ENCODE measurements at places on chromosomes 5 and 9. TPM values are rescaled to one million over a fixed set of nuclear protein-coding genes. Genes with fewer than 3 reads are reported as not detected.

Gene LHX2
- not detected for total RNA-seq

Gene FYB1
- not detected for total RNA-seq

GRCh38 chr5:96447949-96448348 is 14.9 kb upstream of the PCSK1 start:
- DNase-seq: no peak

Gene CNTLN
- 3.8 TPM for total RNA-seq

DNA sequence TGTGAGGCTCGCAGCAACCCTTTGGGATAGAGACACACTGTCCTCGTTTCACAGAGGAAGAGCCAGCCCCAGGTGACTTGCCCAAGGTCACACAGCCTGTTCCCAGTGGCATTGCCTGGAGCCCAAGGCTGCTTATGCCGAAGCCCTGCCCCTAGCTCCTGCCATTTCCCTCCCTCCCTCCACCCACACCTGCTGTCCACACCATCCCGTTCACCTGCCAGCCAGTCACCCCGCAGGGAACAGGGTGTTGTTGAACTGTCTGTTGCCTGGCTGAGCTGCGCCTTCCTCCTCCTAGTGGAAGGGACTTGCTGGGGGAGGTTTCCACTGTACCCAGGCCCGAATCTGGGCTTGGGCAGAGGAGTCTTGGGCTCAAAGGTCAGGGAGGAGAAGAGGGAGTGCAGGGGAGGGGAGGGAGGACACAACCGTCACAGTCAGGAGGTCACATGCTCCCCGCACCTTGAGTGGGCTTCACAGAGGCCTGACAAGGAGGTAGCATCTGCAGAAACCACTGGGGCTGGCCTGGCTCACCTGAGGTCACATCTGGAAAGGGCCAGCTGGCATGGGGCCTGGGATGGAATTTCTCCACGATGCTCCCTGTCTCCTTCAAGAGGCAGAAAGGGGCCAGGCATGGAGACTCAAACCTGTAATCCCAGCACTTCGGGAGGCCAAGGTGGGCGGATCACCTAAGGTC is 6.3 kb downstream of the TTC16 start:
- DNase-seq: no peak

GRCh38 chr9:73202980-73203379 is 51.3 kb downstream of the ANXA1 start:
- DNase-seq: no peak

DNA sequence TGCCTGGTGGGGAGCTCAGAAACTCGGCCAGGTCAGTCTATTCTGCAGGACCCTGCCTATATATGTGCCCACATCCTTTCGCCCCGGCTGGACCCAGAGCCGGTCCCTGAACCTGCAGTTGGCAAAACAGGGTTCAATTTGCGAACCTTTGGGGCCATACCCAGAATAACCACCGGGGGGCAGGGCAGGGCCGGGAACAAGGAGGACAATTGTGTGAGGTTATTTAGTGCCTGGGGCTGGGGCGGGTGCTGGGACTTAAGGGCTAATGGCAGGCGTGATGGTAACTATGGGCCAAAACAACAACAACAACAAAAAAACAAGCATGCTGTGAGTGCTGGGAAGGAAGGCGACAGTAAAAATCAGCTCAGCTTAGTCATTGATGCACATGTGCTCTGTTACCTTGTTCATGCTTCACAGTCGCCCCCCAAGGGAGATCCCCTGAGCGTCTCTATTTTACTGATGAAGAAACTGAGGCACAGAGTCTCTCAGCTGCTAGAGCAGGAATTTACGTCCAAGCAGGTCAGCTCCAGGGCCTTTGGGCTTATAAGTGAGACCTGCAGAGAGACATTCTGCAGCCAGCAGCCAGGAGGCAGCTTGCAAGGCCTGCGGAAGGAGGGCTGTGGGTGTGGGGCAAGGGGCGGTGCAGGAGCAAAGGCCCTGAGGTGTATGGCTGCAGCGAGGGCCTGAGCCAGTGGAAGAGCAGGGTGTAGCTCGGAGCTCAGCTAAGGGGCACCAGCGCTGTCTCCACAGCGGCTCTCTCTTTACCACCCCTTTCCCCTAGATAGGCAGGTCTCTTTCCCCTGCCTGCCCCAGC is 106.0 kb downstream of the PHF2 start:
- DNase-seq: no peak

All from kidney epithelial cell (primary cell).